CD4-positive, alpha-beta T cell treated with Interleukin-17A for 1 hour (primary cell): ENCODE measurements at places on chromosomes 13 and 19.

DNA sequence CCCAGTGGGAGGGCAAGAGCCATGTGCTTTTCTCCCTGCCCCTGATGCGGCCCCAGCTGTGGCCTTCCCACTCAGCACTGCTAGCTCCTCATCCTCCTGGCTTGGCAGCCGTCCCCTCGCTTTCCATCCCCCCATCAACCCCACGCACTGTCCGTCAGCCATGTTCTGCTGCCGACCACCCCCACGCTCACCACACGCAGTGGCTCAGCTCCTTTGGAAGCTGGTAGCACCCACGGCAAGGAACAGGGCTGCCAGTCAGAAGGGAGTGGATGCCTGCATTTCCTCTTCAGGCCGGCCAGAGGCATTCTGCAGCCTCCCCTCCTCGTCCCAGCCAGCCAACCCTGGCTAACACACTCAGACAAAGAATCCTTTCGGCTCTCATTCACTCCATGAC lies 6.3 kb downstream of the CALM3 start:
- DNase-seq: no peak

- no peak for DNase-seq
These were observed 4.0 kb upstream of the PCDH8 start for GRCh38 chr13:52852444-52852843.

DNA sequence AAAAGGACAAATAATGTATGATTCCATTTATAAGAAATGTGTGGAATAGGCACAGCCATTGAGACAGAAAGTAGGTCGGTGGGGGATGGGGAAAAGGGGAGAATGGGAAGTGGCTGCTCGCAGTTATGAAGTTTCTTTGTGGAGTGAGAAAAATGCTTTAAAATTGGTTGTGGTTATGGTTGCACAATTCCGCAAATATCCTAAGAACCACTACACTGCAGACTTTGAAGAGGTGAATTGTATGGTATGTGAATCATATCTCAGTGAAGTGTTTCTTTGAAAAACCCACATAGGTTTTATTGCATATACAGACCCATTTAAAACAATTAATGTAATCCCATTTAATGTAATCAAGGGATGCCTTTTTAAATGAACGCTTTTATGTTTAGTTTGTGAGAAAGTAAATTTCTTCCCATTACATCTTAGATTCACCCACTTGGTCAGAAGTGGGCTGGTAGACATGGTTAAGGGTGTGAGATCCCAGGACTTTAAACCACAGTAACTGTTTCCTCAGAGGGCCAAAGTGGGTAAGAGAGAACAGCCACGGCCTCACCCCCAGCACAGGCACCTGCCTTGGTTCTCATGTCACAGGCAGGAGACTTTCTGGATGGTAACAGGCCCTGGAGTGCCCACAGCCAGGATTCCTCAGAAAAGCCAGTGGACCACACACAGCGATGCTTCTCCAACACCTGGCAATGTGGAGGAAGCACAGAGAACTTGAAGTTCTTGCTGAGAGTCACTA lies 119.3 kb upstream of the GJB6 start:
- DNase-seq: no peak

DNA sequence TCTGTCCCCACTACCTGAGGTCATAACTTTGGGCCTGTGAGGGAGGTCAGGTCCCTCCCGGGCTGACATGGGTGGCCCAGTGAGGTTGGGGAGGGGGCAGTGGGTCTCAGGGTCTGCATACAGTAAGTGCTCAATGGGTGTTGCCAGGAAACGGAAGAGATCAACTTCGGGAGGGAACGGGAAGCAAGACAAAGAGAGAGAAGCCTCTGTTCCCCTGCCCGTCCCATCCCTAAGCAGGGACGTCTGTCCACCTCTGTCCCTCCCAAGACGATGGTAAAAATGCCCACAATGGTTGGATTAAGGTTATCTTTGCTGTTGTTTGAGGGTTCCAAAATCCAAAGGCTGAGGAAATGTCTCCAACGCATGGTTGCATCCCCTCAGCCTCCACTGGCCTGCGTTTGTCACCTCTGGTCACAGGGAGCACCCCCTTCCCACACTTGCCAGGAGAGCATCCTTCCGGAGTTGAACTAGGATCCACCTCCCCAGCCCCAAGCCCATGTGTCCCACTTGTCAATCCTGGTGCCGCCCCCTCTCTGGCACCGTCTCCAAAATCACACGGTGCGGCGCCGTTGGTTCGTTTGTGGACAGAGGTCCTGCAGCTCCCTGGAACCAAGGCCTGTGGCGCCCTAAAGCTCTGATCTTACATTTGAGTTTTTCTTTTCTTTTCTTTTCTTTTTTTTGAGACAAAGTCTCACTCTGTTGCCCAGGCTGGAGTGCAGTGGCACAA lies 774 bp upstream of the HOMER3 start:
- no peak for DNase-seq

DNA sequence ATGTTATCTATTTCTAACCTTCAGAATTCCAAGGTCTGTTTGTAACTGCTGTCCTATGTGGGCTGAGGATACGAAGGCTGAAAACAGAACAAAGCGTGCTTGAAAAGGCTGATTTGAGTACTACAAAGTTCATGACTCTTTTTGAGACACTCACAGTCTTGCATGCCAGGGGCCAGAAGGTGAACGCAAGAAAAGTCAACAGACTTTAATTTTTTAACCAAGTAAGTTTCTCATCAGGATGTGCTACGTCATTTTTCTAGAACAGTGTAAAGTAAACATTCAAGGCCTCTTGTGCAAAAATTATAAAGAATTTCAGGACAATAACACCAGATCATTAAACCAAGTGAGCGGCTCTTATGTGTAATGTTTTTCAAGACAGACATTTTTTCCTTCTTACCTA lies 163.5 kb downstream of the COG6 start:
- DNase-seq: no peak

GRCh38 chr19:6828306-6828697 lies 55.8 kb downstream of the VAV1 start:
- no peak for DNase-seq

GRCh38 chr13:108984251-108984920 lies 355.0 kb downstream of the MYO16 start:
- DNase-seq: no peak

DNA sequence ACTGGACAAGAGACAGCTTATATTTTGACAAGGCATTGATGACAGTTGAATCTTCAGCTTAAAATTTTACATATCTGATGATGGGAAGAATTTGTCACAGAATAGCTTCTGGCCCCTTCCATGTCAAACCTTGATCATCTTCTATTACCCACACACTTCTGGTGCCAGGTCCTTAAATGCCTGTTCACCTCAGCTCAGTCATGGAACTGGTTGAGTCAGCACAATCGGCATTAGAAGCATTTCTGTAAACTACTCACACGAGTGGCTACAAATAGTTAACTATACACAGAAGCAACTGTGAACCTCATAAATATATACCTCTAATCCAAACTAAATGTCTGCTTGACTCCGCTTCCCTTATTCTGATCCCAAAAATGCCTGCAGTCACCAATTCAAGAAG lies 161.2 kb downstream of the FOXO1 start:
- no peak for DNase-seq

GRCh38 chr19:9741476-9742171 lies 26.9 kb downstream of the ZNF846 start:
- DNase-seq: no peak

GRCh38 chr13:46795321-46795720 lies 1.6 kb downstream of the ESD start:
- DNase-seq: no peak

GRCh38 chr13:23087880-23088279 lies 92.9 kb upstream of the SGCG start:
- DNase-seq: no peak
